ENCODE measurements at places on chromosomes 6 and 20.

DNA sequence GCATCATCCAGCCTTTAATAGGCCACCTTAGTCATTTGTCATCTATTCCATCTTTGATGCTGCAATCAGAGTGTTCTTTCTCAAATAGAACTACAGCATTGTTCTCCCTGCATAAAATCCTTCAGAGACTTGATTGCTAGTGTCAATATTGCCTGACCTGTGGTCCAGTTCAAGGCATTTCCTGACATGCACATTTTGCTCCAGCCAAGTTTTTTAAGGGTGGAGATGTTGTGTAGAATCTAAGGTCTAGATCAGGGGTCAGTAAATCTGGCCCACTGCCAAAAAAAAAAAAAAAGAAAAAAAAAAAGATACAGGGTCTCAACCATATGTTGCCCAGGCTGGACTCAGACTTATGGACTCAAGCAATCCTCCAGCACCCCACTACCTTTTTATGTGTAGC, 354.4 kb downstream of the FRK start:
- DNase-seq, result no peak

DNA sequence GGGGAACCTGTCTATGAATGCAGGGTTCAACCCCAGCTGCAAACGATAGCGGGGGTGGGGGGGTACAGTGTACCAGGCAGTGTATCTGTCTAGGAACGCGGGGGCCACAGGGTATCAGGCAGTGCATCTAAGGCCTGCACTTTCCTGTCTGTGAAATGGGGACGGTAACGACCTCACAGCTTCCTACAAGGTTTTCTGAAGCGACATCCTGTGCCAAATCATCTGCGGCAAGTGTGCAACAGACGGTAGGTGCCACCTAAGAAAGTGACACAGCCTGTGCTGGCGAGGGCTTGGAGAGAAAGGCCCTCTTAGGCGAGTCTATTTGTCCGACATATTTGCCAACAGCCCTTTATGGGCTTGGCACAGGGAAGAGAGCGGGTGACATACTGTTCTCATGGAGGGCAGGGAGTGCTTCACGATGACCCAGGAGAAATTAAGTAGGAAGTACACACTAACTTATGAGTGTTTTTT, 3.8 kb downstream of the DIDO1 start:
- DNase-seq, result no peak

DNA sequence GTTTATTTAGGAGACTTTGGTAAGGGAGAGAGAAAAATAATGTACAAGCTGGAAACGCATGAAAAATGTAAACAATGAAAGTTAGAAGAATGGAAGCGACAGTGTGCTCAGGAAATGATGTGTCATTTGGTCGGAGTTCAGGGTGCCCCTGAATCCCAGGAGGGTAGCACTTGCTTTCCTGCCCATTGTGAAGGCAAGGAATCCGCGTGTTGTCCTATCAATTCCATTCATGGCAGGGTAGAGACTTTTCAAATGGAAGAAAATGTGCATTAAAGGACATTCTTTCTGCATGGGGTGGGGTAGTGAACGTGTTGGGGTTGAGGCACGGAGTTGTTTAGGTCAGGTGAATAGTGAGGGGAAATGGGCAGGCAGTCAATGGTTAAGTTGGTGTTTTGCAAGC, 33.7 kb downstream of the GCNT2 start:
- DNase-seq, result no peak

DNA sequence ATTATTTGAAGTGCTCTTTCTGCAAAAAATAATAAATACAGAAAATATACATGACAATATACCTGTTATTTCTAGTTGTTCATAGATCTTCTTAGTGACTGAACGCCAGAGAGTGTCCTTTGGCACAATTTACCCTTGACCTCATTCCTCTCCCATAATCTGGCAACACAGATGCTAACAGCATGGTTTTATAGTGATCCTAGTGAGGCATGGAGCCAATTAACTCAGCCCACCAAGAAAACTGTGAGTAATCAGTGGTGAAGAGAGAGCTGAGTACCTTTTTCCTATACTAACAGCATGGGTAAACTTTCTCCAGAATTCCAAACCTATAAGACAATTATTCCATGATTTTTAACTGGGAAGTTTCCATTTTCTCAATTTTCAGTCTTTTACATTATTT, 61.0 kb downstream of the VGLL2 start:
- DNase-seq, result no peak

DNA sequence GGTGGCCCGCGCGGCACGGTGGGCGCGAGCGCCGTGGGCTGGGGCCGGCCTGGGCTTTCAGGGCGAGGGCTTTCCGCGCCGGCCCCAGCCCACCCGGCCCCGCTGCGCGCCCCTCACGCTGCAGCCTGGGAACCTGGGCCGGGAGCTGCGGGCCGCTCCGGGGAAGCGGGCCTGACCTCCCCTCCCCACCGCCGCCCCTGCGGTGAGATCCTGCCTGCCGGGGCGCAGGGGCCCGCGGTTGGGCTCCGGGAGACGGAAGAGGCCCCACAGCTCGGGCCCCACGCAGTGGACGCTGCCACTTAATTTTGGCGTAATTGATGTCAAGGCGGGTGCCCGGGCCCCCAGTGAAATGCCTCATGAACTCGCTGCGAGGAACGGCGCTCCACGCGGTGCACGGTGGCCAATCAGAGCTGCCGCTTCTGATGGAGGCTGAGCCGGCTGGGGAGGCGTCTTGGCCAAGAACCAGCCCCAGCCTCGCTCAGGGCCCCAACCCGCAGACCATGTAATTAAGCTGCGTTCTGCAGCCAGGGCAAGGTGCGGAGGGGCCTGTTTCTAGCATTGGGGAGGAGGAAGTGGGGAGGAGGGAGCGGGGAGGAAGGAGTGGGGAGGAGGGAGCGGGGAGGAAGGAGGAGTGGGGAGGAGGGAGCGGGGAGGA, 96.1 kb upstream of the BHLHE23 start:
- peak; percentile 28 for DNase-seq

DNA sequence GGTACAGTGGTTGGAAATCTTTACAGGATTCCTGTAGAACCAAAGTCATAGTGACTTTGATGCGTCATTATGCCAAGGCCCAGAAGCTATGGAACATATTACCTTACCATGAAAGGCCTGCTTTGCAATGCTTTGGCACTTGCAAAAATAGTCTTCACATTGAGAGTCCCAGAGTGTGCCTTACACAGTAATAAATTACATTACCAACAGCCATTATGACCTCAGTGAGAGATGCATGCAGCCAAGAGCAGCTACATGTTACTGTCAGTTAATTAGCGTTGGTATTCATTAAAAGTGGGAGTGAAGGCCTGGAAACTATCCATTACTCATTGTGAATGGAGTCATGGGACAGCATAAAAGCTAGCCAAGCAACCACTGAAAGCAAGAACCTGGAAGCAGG, 39.2 kb upstream of the HDDC2 start:
- DNase-seq, result no peak

DNA sequence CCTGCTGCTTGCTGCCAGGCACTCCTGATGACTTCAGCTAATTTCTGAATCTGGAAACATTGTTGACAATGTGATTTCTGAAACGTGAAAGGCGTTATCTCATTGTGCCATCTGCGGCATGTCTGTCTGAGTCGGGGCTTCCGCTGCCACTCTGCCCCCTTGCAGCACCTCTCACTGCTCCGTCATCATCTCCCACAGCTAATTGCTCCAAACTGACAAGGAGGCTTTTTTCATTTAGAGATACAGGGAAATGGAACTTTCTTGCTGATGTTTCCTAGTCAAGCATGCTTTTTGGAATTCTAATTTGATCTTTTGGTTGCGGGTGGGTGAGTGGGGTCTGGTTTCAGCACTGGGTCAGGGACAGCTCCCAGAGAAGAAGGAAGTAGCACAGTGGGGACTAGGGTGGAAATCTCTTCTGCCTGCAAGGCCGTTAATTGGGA, 233.5 kb downstream of the DHX35 start:
- peak; percentile 11 for DNase-seq

DNA sequence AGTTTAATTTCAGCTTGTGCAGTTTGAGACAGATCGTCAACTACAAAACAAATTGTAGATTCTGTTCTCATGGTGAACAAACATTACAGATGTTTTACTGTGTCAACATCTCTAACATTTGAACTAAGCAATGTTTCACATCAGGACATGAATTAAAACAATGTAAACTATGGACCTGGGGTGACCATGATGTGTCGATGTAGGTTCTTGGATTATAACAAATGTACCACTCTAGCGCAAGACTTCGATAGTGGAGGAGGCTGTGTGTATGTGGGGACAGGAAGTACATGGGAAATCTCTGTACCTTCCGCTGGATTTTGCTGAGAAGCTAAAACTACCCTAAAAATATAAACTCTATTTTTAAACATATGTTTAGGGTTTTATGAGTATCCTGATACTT, 17.1 kb downstream of the HIVEP2 start:
- no peak for DNase-seq

DNA sequence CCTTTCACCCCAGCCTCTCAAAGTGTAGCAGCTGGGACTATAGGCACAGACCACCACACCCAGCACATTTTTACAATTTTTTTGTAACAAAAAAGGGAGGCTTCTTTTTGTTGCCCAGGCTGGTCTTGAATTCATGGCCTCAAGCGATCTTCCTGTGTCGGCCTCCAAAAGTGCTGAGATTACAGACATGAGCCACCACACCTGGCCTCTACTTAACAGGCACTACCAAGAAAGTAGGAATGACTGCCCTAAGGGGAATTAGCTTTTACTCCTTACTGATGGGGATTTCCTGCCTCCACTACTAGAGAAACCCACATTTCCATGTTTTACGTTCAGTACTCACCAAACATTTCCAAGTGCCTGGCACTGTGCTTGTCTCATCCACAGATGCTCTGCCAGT, 109.6 kb downstream of the CARMIL1 start:
- DNase-seq, result no peak

GRCh38 chr6:52136055-52136454, 48.6 kb upstream of the PKHD1 start:
- DNase-seq, result no peak

- DNase-seq, result no peak
Measured at GRCh38 chr6:13803581-13803980, 10.8 kb downstream of the MCUR1 start.

GRCh38 chr20:9298906-9299305, 215.5 kb upstream of the LAMP5 start:
- no peak for DNase-seq

DNA sequence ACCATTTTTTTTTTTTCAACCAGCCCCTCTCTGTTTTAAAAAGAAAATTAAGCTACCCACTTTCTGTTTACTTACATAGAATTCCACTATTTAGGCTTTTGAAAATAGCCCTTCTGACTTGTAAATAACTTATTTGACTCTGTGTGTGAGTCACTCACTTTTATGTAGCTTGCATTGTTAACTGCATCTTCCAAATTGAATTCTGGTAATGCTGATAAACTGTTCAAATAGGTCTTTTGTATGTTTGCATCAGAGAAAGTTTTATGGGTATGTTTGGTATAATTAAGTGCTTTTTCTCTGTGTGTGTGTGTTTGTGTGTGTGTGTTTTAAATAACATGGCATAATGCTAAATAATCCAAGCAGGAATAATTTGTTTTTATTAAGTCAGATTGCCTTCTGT, 360.1 kb downstream of the PLCB1 start:
- DNase-seq, result no peak

- peak; percentile 74 for DNase-seq
Measured at GRCh38 chr6:150016324-150017185, 8.8 kb downstream of the RAET1L start.

DNA sequence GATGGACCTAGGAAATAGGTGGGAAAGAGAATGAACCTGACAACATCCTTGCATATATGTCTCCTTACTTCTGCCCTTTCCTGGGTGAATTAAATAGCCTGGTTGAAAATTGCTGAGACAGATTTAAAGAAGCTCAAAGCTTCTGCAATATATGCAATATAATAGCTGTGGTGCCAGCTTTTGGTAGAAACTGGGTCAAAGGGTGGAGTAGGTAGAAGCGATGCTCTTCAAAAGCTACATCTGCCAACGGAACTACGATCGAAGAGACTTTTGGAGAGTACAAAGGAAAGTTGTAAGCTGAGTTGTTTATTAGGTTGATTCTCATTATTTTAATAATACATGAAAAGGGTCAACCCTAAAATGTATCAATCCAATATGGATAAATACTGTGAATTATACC, 22.8 kb upstream of the TTK start:
- no peak for DNase-seq

DNA sequence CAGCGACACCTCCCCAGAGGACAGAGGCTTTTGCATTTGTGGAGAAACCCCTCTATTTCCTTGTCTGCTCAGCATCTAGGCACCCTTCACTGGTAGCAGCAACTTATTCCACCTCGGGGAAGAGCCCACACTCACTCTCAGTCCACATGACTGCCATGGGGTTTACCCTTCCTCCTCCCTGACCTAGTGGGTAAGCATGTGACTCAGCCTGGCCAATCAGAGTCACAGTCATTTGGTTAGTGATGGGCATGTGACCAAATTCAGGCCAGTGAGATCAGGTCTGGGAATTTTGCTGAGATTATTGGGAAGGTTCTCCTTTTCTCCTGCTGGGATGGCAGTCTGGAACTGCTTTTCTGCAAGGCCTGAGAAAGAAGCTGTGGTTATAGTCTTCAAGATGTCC, 145.7 kb upstream of the PHACTR3 start:
- DNase-seq, result no peak

DNA sequence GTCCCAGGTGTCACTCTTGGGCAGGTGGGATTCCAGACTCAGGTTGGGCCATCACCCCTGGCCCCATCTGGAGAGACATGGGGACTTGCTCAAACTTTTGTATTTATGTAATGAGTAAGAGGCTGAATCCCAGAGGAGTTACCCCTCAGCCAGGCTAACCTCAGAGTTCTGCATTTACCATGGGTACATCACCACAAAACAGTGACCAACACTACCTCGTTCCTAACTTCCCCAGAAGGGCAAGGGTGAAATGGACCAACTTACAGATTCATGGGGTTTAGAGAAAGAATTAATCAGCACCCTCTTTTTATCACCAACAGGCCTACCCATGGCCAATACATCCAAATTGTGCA, 259.9 kb upstream of the MARCKS start:
- no peak for DNase-seq

DNA sequence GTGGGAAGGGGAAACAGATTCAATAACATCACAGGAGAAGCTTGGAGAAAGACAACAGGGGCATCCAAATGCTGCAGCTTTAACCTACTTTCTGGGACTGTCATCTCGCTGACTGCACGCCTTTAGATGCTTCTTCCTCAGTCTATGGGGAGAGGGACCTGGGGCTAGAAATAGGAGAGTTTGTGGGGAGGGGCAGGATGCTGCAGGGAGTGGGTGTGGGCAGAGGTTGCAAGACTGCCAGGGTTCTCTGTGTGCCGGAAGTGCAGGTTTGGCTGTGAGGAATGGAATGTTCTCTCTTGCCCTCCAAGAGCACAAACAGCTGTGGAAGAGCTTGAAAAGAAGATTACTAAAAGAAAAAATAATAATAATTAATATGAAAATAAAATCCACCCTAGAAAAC, 93.2 kb downstream of the FOXO3 start:
- no peak for DNase-seq

GRCh38 chr6:158972241-158973233, 27.5 kb downstream of the RSPH3 start:
- peak; percentile 70 for DNase-seq
